ENCODE measurements at places on chromosomes 1 and 21.

GRCh38 chr1:178300352-178300699 lies 196.4 kb downstream of the CLEC20A start:
- DNase-seq: no peak

GRCh38 chr1:44170281-44170823 lies 28.9 kb upstream of the KLF18 start:
- no peak for DNase-seq

- DNase-seq: no peak
Observed at GRCh38 chr1:81439046-81439823, 361.5 kb upstream of the ADGRL2 start.

DNA sequence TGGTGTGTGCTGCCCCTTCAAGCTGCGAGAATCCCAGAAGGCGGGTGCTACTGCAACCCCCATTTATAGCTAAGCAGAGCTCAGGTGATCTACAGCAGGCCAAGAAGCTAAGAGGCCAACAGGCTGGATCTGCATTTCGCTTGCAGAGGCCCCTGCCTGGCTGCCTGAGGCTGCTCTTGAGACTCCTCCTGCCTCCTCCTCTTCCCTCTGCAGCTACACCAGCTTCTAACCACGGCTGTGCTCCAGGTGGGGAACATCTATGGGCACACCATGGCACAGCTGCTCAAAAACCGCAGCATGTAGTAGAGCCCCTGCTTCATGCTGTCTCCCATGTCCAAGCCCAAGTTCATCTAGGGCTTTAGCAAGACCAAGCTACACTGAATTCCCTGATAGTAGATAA lies 72.9 kb upstream of the ZNF678 start:
- DNase-seq: no peak
